ENCODE measurements at places on chromosomes 3 and 15.

GRCh38 chr15:98428253-98428989, 219.9 kb upstream of the IGF1R start:
- no peak overlapping the region for H3K27ac ChIP-seq
- H3K4me3 ChIP-seq: peak overlapping the region; percentile 19
- no peaks in the 10 kb centered on the region for H3K36me3 ChIP-seq
- peaks cover 2% of the 10 kb centered on the region for H3K4me1 ChIP-seq
- DNase-seq: peak; percentile 49

GRCh38 chr3:140276703-140277102, 341.7 kb downstream of the CLSTN2 start:
- H3K27ac ChIP-seq: no peak overlapping the region
- no peaks in the 10 kb centered on the region for H3K27me3 ChIP-seq
- no peaks in the 10 kb centered on the region for H3K4me1 ChIP-seq
- H3K4me3 ChIP-seq: no peak overlapping the region
- no peak for DNase-seq

- peaks cover 11% of the 10 kb centered on the region for H3K4me1 ChIP-seq
- H3K4me3 ChIP-seq: no peak overlapping the region
- no peaks in the 10 kb centered on the region for H3K27me3 ChIP-seq
- DNase-seq: no peak
These were observed 17.3 kb downstream of the BOC start for GRCh38 chr3:113228498-113229286.

DNA sequence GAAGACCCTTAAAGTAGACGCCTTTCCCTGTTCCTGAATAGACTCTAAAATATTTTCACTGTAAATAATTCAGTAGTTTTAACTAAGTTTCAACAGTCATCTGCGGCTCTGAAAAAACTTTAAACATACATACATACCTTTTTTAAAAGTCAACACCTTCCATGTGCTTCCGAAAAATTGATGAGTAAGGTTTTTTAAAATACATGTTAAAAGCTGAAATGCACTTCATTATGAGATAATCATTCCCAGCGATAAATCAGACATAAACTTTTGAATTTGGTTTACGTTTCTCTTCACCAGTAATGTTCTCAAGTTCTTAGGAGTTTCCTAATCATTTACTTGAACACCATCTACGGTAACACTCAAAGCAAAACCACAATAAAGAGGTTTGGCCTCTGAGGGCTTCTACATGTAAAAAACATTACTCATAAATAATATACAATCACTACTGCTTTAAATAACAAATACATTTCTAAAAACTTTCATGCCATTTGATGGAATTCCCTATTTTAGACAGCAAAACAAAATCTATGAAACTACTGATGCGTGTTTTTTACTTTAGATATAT, 403.5 kb downstream of the SHQ1 start:
- no peak for DNase-seq
- H3K4me3 ChIP-seq: no peak overlapping the region

GRCh38 chr15:64635499-64636495, 139.6 kb downstream of the RBPMS2 start:
- no peak for DNase-seq
- H3K27ac ChIP-seq: peak overlapping the region; percentile 84
- no peaks in the 10 kb centered on the region for H3K27me3 ChIP-seq
- no peak overlapping the region for H3K4me3 ChIP-seq
- H3K4me1 ChIP-seq: peaks cover 21% of the 10 kb centered on the region
- no peaks in the 10 kb centered on the region for H3K36me3 ChIP-seq

GRCh38 chr3:108835101-108835500, 12.5 kb downstream of the TRAT1 start:
- no peak overlapping the region for H3K4me3 ChIP-seq
- peaks cover 4% of the 10 kb centered on the region for H3K4me1 ChIP-seq
- no peaks in the 10 kb centered on the region for H3K27me3 ChIP-seq
- H3K36me3 ChIP-seq: no peaks in the 10 kb centered on the region
- H3K27ac ChIP-seq: no peak overlapping the region

DNA sequence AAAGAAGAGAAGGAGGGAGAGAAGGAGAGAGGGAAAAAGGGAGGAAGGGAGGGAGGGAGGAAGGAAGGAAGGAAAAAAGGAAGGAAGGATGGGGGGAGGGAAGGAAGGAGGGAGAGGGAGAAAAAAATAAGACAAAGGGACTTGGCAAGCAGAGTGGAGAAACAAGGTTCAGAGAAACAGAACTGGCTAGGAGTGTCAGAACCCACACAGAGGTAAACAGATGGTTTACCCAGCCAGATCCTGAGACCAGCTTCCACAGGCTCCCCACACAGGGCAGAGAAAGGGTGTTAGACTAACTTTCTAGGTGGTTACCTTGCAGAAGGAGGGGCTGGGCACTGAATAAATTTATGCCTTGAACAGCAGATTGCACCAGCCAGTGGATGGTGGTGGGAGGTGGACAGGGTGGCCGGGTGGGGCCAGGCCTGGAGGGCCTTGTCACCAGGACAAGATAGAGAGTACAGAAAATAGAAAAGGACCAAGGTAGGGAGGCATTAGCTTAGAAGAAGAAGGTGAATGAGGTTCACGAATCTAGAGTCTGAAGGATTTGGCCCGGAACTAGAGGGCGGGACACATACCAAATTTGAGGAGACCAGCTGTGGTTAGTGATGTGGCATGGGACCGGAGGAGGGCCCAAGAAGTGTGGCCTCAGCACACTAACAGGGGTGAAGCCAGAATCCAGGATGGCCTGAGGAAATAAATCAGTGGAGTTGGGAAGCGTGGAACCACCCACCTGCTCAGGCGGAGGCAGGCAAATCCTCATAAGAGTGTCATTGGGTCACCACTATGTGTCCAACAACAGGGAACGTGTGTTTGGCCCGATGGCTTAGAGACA, 1.2 kb upstream of the TM4SF1 start:
- no peak for DNase-seq
- no peaks in the 10 kb centered on the region for H3K36me3 ChIP-seq
- H3K4me1 ChIP-seq: peaks cover 5% of the 10 kb centered on the region
- no peak overlapping the region for H3K4me3 ChIP-seq
- H3K27ac ChIP-seq: no peak overlapping the region

GRCh38 chr3:50392101-50392715, 32.9 kb upstream of the TMEM115 start:
- no peaks in the 10 kb centered on the region for H3K27me3 ChIP-seq
- no peak for DNase-seq
- no peak overlapping the region for H3K27ac ChIP-seq
- H3K4me3 ChIP-seq: no peak overlapping the region

DNA sequence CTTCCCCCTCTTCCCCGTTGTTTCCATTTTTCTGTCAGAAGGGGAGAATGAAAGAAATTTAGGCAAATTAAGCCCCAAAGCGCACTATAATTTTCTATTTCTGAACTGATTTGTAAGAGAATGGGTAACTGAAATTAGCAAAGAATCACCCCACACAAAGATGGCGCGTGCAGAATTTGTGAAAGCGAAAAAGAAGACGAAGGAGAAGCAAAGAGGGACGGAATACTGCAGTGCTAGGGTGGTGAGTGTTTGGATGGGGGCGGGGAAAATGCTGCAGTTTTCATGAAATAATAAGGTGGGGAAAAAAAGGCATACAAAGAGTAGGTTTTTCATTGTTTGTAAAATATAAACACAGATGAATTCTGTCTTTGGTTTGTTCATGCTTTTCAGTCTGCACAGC, 4.6 kb upstream of the CTNNB1 start:
- H3K36me3 ChIP-seq: no peaks in the 10 kb centered on the region
- no peak overlapping the region for H3K4me3 ChIP-seq
- H3K27ac ChIP-seq: no peak overlapping the region
- no peaks in the 10 kb centered on the region for H3K4me1 ChIP-seq
- no peaks in the 10 kb centered on the region for H3K27me3 ChIP-seq

- DNase-seq: no peak
- no peak overlapping the region for H3K27ac ChIP-seq
- no peaks in the 10 kb centered on the region for H3K4me1 ChIP-seq
- no peak overlapping the region for H3K4me3 ChIP-seq
These were observed 269.4 kb upstream of the ROPN1 start for GRCh38 chr3:124261306-124261705.

All from H1 (cell line).